Lower lobe of right lung (tissue), 2 donors: ENCODE measurements at places on chromosomes 2 and 18. TPM values are rescaled to one million over a fixed set of nuclear protein-coding genes. Genes with fewer than 3 reads are reported as not detected.

DNA sequence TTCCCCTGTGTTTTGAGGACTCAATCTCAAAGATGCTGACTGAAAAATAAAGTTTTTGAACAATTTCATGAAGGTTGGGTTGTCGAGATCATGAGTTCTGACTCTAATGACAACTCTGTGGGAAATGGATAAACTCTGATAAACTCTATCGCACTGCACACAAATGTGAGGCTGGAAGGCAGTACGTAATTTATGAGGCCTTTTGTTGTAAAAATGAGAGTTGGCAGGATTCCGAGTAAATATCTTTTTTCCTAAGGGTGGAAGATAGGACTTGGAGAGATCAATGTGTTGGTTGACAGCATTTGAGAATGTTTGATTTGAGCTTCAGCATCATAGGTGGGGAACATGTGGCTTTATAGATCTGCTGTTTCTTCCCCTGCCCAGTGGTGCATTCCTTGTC is 90.4 kb downstream of the SPTBN1 start:
- DNase-seq, result no peak

DNA sequence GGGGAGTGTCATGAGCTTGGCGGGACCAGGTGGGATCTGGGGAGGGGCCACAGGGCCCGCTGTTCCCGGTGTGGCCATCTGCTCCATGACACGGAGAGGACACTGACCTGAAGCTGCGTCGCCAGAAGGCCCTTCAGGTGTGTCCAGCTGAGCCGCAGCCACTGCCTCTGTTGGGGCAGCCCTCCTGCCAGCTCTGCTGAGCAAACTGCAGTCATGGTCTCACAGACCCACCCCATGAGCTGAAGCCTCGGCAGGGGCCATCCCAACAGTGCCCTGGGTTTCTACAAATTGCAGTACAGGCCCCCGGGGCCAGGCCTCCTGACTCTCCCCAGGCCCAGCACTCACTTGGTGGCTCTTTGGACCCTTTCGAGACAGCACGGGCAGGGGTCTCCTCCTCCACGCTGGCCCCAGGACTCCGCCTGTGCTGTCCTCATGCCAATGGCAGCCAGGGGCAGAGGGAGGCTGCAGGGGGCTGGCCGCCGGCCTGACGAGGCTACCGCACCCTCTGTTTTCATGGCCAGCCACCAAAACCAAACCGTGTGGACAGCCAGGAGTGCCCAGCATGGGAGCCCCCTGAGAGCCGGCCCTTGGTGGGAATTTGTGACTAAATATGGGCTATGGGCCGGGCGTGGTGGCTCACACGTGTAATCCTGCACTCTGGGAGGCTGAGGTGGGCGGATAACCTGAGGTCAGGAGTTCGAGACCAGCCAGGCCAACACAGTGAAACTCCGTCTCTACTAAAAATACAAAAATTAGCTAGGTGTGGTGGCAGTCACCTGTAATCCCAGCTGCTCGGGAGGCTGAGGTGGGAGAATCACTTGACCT is 175.2 kb upstream of the SALL3 start:
- DNase-seq, result no peak

IL36A gene
- total RNA-seq, result not detected

GRCh38 chr2:143140864-143141661 is 11.8 kb downstream of the ARHGAP15 start:
- no peak for DNase-seq

RUFY4 gene
- total RNA-seq, result not detected

ACADL gene
- 45.4 TPM for total RNA-seq

FNDC4 gene
- 1.6 TPM for total RNA-seq

DNA sequence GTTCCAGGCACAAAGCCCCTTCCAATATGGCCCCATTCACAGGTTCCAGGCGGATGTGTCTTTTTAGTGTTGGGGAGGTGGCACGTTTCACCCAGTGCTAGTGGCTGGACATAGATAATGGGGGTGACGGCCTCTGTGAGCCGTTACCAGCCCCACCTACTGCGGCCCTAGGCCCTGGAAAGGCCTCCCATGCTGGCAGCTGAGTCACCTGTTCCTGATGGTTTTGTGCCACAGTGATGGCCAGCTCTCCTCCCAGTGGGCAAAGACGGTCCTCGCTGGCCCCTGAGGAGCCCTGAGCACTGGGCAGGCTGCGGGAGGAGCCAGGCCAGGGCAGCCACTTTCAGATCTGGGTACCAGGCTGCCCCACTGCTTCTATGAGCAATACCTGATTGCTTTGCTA is 40.0 kb upstream of the GPC1 start:
- no peak for DNase-seq

DNA sequence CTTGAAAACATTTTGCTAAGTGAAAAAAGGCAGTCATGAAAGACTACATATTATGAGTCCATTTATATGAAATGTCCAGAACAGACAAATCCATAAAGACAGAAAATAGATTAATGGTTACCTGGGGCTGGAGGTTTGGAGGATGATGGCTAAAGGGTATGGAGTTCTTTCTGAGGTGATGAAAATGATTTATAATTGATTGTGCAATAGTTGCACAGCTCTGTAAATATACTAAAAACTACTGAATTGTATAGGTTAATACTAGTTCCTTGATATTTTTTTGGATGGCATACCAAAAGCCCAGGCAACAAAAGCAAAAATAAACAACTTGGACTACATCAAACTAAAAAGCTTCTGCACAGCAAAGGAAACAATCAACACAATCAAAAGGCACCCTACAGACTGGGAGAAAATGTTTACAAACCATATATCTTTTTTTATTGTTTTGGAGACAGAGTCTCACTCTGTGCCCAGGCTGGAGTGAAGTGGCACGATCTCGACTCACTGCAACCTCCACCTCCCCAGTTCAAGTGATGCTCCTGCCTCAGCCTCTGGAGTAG is 21.5 kb downstream of the SOS1 start:
- DNase-seq, result no peak

DNA sequence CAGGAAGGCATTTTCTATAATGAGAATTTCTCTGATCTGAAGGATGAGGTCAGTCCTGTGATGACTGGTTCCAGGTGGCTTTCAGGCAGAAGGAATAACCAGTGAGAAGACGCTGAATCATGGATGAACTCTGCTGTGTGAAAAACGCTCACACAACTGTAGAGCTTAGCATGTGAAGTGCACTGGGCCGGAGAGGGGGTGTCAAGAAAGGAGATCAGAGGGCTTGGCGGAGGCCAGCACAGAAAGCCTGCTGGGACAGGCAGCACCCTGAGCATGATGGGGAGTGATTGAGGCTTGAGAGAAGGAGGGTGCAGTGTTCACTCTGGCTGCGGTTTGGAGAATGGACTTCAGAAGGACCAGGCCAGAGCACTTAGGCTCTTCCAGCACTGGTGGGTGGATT is 236.5 kb downstream of the TPGS2 start:
- no peak for DNase-seq

WDR12 gene
- total RNA-seq, result 21.2 TPM

GRCh38 chr18:63843008-63843407 is 44.5 kb upstream of the SERPINB2 start:
- no peak for DNase-seq

LIPT1 gene
- 6.2 TPM for total RNA-seq

SCN9A gene
- 13.6 TPM for total RNA-seq

ASTL gene
- not detected for total RNA-seq

DNA sequence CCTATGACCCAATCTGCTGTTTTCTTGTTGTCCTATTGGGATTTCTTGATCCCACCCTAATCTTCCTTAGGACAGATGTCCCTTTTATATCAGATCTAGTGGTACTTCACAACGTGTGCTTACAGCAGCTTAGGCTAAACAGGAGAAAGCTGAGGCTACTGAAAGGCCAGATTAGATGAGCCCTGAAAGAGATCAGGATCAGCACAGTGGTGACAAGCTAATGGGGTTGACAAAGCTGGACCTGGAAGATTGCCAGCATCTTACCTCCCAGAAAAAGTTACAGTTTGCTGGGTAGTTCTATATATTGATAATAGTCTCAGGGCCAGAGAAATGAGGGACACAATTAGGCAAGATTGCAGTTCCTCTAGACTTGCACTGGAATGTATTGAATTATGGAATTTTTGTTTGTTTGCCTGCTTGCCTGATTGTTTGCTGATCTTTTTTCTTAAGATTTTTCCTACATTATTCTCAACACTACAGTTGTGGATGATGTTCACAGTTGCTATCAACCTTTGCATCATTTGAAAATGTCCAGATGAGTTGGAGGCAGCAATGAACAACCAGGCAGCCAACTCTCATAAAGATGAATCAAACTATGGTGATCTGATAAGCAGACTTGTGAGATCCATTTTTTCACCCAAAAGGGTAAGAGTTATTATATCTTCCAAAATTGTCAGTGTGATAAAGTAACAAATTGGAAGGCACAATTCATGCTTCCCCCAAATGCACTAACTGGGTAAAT is 49.1 kb upstream of the PIK3C3 start:
- DNase-seq, result no peak

CDC42EP3 gene
- 73.1 TPM for total RNA-seq

- no peak for DNase-seq
These were observed 68.1 kb downstream of the KIF5C start for GRCh38 chr2:148943097-148943496.

- no peak for DNase-seq
These were observed 52.3 kb downstream of the MFSD6 start for GRCh38 chr2:190460487-190460886.

- DNase-seq, result no peak
These were observed 140.2 kb downstream of the PLCL1 start for GRCh38 chr2:197944416-197945096.

DNA sequence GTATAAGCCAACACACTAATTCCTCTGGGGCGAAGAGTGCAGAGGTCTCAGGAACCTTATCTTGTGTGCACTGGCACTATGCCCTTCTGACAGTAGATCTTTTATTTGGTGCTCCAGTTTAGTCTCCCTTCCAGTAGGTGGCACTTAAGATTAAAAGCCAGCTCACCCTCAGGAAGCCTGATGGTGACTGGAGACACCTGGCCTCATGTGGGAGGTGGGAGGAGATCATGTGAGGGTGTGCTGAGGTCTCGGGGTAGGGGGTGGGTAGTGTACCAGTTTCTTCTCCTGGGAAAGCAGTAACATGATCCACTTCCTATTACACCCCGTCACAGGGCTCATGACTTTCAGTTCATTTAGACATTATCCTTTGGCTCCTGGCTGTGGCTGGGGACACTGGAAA is 654.9 kb downstream of the ADCYAP1 start:
- DNase-seq, result no peak

GRCh38 chr2:239803102-239803765 is 221.9 kb downstream of the NDUFA10 start:
- no peak for DNase-seq

DNA sequence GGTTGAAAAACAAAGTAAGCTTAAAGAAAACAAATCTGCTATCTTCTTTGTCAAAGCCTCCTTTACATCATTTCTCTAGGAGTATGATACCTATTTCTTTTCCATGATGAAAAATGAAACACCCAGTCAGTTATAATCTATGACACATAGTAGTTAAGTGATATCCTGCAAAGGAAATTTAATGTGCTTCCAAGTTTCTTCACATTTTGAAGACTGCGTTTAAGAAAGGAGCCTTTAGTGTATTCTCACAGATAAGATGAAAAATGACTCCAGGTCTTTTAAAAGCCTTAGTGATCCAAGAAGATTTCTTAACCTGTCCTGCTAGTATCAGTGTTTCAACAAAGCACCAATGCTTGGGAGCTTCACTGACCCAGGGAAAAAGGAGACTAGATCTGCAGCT is 356.7 kb downstream of the CCDC85A start:
- no peak for DNase-seq

- no peak for DNase-seq
These were observed 219.7 kb upstream of the STK17B start for GRCh38 chr2:196391149-196391479.

- no peak for DNase-seq
These were observed 780.2 kb upstream of the FSHR start for GRCh38 chr2:49934481-49934880.

DNA sequence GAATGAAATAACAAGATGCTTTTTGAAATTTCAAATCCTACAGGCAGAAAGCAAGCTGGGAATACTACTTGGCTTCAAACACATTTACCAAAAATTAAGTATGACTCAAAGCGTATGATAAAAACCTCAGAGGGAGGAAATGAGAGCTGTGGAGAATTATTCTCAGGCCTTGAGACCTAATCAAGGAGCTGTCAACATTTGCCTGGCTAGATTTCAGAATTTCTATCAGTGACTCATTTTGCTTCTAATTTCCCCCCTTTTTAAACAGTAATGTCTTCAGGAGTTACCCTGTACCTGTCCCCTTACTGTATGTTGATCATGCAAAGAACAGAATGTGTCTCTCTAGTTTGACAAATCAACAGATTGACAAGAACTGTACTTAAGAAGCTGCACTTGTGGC is 1324.5 kb upstream of the DDX18 start:
- no peak for DNase-seq

DNA sequence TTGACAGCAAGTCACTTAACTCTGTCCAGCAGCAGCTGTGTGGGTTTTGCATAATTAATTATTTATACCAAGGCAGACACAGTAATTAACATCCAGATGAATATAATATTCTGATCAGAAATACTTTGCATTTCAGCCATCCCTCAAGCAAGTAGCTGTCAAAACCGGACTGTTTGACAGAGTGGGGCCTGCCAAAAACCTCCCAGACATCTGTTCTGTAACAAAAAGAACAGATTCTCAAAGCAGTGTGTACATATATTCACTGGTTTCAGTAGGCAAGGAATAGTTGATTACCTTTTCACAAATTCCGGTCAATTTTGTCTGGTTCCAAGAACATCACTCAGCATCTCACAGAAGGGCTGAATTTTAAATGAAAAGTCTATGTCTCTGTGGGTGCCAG is 291.6 kb downstream of the CMPK2 start:
- DNase-seq, result no peak

EPB41L3 gene
- 72.5 TPM for total RNA-seq

LINC00305 gene
- not detected for total RNA-seq

GREB1L gene
- 0.74 TPM for total RNA-seq

- DNase-seq, result no peak
These were observed 223.9 kb upstream of the SESTD1 start for GRCh38 chr2:179488563-179488962.

- DNase-seq, result no peak
These were observed 23.0 kb downstream of the CYTIP start for GRCh38 chr2:157420771-157421323.

- DNase-seq, result no peak
These were observed 605.3 kb downstream of the ARHGAP15 start for GRCh38 chr2:143734507-143734906.

GRCh38 chr2:160555420-160556071 is 61.9 kb upstream of the RBMS1 start:
- DNase-seq, result no peak

- no peak for DNase-seq
These were observed 48.6 kb downstream of the EML6 start for GRCh38 chr2:54772110-54772509.

ZNF532 gene
- 54.0 TPM for total RNA-seq

GRCh38 chr2:45651415-45652089 is at the start of gene PRKCE:
Gene PRKCE (plus strand): TSS chr2:45651675.
- DNase-seq, result peak; percentile 77

DNA sequence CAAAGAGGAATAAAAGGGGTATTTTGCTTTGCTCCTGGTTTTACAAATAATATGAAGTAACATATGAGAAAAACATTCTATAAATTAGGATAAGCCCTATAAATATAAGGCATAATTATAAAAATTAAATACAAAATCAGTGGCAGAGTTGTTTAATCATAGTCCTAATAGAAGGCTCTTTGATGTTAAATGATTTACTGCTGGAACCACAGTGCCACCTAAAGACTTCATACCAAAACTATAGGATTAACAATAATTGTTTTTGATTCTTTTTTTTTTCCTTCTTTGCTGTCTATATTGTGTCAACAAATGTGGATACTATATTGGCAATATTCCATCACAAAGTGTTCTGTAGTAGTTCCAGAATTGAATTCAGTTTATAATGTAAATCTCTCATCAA is 837.7 kb upstream of the SLC39A10 start:
- DNase-seq, result no peak
